ENCODE measurements at places on chromosomes 12 and 14.

DNA sequence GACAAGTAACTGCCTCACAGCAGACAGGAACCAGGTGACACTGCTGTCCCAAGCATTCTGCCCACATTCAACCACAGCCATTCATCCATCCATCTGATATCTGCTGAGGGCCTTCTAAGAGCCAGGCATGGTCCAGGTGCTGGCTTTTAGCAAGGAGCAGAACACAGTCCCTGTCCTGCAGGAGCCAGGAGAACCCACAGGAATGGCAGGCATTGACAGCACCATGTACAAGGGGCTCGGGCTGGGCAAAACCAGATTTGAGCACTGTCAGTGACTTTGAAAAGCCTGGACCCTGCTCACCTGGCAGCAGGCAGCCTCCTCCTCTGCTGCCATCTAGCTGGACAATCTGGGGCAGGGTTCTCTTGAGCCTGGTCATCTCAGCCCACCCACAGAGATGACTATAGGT, 137.0 kb downstream of the ZFP36L1 start:
- no peak for DNase-seq

DNA sequence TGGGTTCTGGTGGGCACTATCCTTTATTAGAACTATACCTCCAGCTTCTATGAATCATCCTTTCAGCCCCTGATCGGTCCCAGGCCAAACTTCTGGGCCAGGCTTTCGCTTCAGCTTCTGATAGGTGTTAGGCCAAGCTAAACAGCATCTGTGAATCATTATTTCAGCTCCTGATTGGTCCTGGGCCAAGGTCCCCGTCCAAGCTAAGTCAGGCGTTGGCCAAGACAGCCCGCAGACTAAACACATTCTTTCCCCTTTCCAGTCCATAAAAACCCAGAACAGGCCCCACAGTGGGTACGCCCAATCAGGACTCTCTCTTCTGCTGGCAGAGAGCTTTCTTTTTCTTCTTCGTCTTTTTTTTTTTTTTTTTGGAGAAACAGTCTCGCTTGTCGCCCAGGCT, 1808.9 kb upstream of the SEL1L start:
- DNase-seq, result peak; percentile 14

GRCh38 chr12:90366286-90366685, 588.7 kb downstream of the CCER1 start:
- peak; percentile 83 for DNase-seq

DNA sequence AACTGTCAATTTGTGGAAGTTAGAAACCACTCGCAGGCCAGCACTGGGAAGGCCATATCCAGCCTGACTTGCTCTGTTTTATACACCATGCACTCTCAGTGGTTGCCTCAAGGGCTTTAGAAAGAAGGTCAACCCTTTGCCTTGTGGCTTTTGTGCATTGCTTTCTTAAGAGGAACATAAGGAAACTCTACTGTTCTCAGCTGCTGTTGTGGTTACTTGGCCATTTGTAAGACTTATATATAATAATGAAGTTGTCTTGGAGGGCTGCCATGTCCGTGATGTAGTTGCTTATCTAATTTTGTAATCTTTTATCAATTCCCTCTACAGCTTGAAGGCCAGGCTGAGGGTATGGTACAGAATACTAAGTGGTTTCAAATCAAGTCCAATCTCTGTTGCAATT, 637.8 kb downstream of the DIO2 start:
- peak; percentile 38 for DNase-seq

DNA sequence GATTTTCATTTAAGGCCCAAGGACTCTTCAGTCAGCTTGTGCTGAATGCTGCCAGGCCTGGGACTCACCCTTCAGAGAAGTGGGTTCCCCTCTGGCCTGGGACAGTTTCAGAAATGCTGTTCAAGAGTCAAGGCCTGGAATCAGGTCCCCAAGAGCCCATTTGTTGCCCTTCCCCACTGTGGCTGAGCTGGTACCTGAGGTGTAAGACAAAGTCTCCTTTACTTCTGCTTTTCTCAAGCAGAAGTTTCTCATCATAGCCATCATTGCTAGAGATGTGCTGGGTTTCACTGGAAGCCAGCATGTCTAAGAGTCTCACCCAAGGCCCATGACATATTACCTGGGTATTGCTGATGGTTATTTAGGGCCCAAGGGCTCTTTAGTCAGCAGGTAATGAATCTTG, 8.9 kb downstream of the FANCM start:
- no peak for DNase-seq

DNA sequence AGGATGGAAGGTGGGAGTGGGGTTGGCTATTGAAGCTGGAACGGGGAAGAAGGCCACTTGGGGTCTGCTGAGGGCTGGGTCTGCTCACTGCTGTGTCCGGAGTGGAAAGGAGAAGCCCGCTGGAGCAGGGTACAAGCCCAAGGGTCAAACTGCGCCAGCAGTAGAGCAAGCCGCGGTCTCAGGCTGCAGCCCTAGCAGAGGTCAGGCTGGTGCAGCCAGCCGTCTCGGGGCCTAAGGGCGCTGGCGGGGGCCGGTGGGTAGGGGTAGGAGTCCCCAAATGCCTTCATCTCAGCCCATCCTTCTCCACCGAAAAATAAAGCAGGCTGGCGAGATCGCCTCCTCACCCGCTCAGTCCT, 718 bp upstream of the JDP2 start:
- no peak for DNase-seq

GRCh38 chr14:34180869-34181268, 230.0 kb upstream of the EGLN3 start:
- no peak for DNase-seq

DNA sequence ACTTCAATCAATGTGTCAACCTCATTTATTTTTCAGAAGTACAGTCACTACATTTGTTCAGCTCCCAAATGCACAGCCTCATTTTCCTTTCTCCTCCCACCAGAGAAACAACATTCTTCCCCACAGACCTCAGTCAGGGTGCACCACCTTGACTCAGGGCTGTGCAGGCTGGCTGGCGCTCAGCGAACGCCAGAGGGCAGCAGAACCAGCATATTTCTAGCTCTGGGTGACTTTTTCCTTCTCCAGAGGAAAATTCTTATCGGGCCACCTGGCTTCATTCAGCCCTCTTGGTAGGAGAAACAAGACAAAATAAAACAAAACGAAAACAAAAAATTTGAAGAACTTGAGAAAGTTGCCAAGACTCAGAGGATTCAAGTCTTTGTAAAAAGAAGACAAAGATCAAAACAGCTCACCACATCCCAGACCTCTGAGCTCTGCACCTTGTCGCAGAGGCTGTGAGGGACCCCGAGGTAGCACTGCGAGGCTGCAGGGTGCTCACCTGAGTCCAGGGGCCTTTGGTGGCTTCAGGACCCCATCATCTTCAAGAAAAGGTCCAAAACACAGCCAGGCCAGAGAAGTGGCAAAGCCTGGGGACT, 33.7 kb downstream of the PAH start:
- DNase-seq, result peak; percentile 37

DNA sequence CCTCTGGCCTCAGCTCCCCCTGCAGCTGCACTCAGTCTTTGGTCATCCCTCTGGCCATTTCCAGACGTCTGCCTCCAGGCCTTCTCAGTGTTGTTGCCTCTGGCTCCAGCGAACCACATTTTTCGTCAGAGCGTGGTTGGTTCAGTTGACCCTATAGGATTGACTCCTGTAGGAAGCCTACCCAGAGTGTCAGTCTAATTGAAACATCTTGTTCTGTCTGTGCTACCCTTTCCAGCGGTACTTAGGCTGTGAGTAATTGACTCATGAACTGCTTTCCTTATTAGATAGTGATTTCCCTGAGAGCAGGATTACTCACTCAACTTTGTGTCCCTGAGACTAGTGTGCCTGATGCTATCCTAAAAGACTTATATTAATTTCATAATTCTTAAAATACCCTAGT, 373.2 kb downstream of the ATP23 start:
- DNase-seq, result peak; percentile 76

DNA sequence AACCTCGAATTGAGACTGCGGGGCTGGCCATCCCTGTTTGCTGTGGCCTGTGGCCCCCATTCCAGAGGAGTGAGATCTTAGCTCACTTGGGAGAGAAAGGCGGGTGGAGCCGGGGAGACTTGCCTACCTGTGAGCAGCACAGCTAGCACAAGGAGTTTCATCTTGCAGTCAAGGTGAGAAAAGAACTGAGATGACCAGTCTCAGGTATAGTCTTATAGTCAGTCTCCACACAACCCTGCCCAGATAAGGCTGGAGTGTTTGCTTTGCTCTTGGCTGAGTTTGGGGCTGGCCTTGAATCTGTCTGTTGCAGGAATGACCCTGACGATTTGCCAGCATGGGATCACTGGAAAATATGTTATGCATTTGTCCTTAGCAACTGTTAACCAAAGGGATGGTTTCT, at the start of gene PLA2G1B:
Gene PLA2G1B (minus strand): TSS at position 187 of the 400 bp plus-strand sequence. CDS start 26 bp downstream, at position 161.
- no peak for DNase-seq

GRCh38 chr14:68379510-68380328, 413.1 kb downstream of the ZFP36L1 start:
- DNase-seq, result peak; percentile 34

- DNase-seq, result peak; percentile 33
Observed at GRCh38 chr12:104137001-104137901, 759 bp downstream of the NFYB start.

DNA sequence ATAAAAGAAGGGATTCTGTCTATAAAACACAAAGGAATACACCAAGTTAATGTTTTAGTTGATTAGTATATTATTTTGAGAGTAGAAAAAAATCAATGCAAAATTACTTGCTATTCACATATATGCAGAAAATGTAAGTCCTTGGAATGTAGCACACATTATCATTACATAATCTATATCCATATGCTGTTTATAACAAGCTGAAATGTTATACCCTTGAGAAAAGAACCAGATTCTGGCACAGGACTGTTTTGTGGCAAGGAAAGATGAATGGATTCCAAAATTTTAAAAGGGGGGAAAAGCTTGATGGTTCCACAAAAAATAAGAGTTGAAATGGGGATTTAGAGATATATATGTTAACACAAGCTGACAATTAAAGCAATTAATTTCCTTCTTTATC, 153.6 kb downstream of the MSRB3 start:
- DNase-seq, result no peak

- no peak for DNase-seq
Observed at GRCh38 chr12:114263056-114263805, 142.7 kb downstream of the TBX5 start.

DNA sequence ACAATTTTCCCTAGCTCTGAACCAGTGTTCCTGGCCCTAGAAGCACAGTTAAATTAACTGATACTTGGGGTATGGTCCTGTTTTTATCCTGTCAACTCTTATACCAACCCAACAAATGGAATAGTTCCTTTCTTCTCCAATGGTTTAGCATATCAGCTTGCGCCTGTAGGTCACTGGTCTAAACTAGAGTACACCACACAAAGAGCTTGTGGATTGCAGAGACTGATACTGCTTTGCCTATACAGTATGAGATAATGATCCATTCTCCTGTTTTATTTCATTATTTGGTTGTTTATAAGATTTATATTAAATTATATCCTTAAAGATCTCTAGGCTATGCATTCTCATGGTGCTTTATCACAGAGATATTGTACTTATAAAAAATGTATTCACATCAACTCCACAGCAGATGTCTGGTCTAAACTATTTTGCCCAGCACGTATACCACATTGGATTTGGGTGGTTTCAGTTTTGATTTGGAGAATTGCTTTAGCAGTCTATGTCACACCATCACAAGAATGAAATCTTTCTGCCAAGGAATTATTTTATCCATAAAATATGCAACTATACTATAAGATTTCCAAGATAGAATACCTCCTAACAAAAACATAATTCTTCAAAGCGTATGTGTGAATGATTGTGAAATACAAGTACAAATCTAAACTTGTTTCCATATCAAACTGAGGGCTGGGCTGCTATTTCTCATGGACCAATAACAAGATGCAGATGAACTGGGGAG, 142.1 kb downstream of the SLC16A7 start:
- DNase-seq, result peak; percentile 79

- no peak for DNase-seq
Observed at GRCh38 chr12:43271659-43272058, 280.3 kb downstream of the ADAMTS20 start.

- DNase-seq, result no peak
Observed at GRCh38 chr14:24113379-24113800, 1.2 kb upstream of the DCAF11 start.

GRCh38 chr12:4506870-4507269, 31.8 kb upstream of the RAD51AP1 start:
- peak; percentile 32 for DNase-seq

- no peak for DNase-seq
Observed at GRCh38 chr14:68820999-68821683, 28.3 kb upstream of the ZFP36L1 start.

GRCh38 chr12:6444031-6444430, 724 bp upstream of the CD27 start:
- no peak for DNase-seq

GRCh38 chr14:38145142-38145541, 62.6 kb upstream of the SSTR1 start:
- no peak for DNase-seq

DNA sequence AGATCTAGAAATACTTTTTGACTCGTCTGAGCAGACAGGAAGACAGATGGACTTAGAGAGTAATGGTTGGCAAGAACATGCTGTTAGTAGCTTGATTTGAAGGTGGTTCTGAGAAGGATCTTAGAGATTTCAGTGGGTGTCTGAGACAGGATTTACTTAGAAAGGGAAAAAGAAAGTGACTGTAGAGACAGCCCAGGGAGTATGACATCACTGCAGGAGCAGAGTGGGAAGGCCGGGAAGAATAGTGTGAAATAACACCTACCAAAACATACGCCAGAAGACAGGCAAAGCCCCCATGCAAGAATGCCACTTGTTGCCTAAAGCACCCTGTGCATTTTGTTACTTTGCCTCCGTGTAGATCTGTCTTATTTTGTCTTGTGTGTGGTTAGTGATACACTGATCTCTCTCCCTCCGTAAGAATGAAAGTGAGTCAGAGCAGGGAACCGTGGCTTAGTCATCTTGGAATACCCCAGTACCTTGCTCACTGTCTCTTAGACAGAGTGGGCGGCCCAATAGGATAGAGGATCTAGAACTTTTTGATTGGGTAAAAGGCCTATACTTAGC, 161.3 kb upstream of the IFNG-AS1 start:
- DNase-seq, result peak; percentile 98

Data from fibroblast of skin of scalp (primary cell).